Stimulated activated CD4-positive, alpha-beta T cell treated with anti-CD3 and anti-CD28 coated beads, Interleukin-1b, Interleukin-23, amount 100 ng/mL, for 1 hour (primary cell): ENCODE measurements at places on chromosomes 11 and 22.

DNA sequence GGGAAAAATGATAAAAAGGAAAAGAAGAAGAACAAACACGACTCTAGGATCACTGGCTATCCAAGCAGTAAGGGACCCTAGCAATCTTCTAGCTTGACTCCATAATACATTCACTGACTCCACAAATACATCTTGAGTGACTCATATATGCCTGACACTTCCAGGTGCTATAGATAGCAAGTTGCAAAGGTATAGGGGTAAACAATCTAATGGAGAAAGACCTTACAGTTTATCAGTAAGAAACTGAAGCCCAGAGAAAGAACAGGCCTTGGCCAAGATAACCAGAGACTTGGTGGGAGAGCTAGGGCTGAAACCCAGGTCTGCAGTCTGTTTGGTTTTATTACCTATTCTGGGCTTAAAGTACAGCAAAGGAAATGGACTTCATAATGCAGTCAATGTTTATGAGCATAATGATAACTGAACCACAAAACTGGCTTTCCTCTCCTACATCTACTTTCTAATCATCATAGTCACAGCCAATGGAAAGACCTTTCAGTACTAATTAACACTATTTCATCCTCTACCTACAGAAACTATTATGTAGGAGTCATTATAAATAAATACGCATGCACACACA is 19.7 kb upstream of the SLC5A1 start:
- DNase-seq = no peak

- no peak for DNase-seq
These were observed 10.9 kb upstream of the MPEG1 start for GRCh38 chr11:59223611-59224010.

DNA sequence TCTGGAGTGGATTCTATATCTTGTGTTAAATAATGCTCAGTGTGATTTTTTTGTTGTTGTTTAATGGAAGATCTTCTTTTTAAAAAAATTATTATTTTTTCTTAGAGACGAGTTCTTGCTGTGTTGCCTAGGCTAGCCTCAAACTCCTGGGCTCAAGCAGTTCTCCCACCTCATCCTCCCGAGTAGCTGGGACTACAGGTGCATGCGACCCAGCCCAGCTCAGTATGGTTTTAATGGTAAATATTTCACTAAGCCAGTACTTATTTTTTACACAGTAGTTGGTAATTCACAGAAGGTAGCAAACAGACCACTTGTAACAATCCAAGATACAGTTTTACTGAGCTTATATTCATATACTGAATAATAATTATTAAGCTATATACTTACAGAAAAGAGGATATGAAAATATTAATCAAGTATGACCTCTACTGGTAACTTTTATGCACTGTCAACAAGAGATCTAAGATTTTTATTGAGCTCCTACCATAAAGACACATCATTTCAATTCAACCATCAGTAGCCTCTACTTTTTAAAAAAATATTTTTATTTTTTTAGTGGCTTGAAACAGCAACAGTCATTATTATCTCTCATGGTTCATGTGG is 6.1 kb upstream of the CD59 start:
- no peak for DNase-seq

DNA sequence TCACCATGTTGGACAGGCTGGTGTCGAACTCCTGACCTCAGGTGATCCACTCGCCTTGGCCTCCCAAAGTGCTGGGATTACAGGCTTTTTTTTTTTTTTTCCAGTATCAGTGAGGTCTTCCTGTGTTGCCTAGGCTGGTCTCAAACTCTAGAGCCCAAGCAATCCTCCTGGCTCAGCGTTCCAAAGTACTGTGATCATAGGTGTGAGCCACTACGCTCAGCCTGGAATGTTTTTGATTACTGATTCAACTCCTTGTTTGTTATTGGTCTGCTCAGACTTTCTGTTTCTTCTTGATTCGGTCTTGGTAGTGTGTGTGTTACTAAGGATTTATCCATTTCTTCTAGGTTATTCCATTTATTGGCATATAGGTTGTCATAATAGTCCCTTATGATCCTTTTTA is 31.3 kb downstream of the NAGA start:
- no peak for DNase-seq

- DNase-seq = no peak
These were observed 1.4 kb upstream of the NEFH start for GRCh38 chr22:29478326-29479276.

DNA sequence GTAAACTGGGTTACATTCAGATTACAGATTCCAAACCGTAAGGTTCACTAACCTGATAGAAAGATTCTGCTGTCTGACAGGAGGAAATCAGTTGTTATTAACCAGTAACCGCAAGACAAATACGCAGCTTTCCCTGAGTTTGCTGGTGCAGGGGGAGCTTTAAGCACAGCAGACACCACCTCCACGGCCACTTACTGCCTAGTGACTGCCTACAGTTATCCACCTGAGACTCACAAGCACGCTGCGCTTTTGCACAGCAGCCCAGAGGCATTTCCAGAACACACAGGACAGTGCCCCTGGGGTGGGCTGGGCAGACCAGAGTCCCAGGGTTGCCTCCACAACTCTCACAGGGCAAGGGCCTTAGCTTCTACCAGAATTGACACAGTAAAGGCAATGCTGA is 90.9 kb downstream of the CTTN start:
- no peak for DNase-seq

DNA sequence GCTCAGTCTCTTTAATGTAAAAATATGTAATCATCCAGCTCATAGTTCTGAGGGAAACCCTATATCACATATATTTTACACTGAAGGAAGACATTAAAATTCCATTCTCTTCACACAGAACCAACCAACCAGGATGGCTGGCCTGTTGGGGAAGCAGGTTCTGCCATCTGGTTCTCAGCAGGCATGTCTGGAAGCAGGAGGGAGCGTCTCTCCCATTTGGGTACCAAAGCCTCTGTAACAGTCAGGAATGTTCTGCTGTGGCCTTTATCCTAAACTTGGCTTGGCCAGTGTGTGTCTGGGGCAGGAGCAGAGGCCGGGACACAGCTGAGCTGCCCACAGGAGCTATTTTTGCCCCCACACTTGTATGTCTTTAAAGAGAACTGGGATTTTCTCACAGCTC is 29.2 kb downstream of the SGSM3 start:
- DNase-seq = no peak

- no peak for DNase-seq
These were observed 3.3 kb upstream of the GRAMD1B start for GRCh38 chr11:123426789-123427188.

GRCh38 chr11:131766637-131767036 is 396.2 kb downstream of the NTM start:
- no peak for DNase-seq

- no peak for DNase-seq
These were observed 8.0 kb upstream of the FXYD2 start for GRCh38 chr11:117832511-117832910.

DNA sequence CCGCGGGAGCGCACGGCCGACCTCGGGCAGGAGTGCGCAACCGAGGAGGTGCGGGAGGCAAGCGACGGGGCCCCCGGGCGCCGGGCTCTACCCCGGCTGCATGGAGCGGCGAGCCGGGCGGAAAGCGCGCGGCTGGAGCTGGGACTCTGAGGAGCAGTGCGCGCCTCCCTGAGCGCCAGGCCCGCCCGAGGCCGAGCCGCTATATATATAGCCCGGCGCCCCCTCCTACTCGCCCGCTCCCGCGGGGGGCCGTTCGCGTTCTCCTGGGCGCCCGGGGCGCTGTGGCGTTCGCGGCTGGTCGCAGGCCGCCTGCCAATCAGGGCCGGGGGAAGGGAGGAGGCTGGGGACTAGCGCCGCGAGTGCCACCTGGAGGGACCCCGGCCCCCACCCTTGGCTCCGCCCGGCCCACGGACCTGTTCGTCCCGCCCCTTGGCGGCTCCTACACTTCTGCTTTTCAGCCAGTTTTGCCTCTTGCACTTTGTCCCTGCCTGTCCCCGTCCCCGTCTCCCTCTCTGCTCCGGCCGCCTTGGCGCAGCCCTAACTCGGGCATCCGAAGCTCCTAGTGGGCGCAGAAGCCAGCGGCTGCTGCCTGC is at the start of gene FGF4:
Gene FGF4, minus strand, starts transcription at position 179 of the 593 bp plus-strand sequence. CDS start 257 bp downstream, outside the sequence.
- no peak for DNase-seq

DNA sequence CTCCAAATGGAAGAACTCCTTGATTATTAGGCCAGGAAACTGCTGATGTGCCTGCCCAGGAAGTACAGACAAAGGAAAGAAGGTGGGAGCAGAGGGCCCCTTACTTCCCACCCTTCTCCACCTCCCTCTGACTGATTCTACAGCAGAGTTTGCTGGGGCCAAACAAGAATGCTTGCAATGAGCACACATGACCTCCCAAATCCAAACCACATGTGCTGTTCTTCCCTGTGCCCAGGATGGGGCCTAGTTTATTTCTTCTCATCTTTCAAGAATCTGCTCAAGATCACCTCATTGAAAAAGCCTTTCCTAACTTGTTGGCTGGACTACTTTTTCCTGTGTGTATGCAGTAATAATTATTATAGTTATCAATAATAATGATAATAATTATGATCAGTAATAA is 286.1 kb downstream of the RAB38 start:
- DNase-seq = no peak

DNA sequence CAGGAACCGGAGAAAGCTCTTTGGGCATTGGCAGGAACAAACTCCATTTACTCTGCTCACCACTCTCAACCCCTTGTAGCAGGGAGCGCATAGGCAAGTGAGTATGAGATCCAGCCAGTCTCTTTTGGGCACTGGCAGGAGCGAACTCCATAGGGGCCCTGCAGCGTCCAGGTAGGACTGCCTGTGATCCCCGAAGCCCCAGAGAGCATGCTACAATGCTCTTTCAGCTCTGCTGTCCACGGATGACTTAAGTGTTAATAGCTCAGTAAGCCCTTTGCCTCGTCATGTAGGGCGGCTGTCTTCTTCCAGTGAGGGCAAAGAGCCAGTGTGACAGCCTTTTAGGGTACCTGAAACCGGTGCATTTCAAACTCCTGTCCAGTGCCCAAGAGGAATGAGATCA is 1525.6 kb upstream of the RAG2 start:
- DNase-seq = no peak

- no peak for DNase-seq
These were observed 809 bp downstream of the PDE2A start for GRCh38 chr11:72673284-72673942.

- DNase-seq = no peak
These were observed 9.8 kb downstream of the RPL27A start for GRCh38 chr11:8692417-8692816.

GRCh38 chr11:60396382-60396781 is at the start of gene MS4A14:
Gene MS4A14 (plus strand): TSS chr11:60396459. CDS start chr11:60396579, 120 bp downstream.
- DNase-seq = no peak

- DNase-seq = no peak
These were observed 12.1 kb downstream of the HPS4 start for GRCh38 chr22:26471522-26471921.

DNA sequence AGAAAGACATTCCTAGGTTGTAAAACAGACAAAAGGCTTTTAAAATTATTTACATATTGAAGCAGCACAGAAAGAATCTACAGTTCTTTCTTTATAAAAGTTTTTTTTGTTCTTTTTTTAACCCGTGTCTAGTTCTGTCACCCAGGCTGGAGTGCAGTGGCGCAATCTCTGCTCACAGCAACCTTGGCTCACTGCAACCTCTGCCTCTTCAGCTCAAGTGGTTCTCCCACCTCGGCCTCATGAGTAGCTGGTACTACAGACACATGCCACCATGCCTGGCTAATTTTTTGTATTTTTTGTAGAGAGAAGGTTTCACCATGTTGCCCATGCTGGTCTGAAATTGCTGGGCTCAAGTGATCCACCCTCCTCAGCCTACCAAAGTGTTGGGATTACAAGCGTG is 3.8 kb upstream of the INCENP start:
- DNase-seq = no peak

DNA sequence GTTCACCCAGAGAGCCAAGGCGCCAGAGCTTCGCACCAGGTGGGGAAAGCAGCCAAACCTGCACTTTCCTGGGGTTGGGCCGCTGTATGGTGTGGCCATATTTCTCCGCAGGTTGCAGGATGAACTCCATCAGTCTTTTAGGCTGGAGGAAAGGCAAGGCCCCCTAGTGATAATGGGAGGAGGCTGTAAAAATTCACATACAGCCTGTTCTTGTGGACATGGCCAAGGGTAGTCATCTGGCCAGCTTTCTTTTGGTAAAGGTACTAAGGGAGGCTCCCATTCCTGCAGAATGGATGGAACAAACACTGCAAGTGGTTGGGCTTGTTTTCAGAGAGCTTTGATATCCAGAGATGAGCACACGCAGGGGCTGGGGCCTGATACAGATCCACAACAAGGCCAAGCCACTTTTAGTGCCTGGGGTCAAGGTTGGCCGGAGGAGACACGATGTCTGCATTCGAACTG is 29.6 kb downstream of the C22orf31 start:
- DNase-seq = no peak

GRCh38 chr11:132692891-132693290 is 839.4 kb downstream of the OPCML start:
- no peak for DNase-seq

- DNase-seq = no peak
These were observed 2.7 kb upstream of the PTPRJ start for GRCh38 chr11:47977623-47978022.

DNA sequence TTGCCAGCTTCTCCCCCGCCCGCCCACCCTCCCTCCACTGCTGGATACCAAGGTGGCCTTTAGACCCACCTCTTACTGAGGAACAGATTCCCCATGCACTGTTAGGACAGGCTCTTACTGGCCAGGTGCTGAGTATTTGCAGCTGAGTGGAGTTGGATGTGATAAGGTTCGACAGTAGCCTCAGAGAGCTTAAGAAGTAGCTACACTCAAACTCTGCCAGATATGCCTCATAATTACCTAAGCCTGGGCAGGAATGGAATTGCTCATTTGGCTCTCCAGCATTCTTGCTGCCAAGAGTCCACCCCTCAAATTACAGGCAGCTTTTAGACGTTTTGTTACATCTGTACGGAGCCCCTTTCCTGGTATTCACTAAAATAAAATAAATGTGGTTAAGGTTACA is 9.6 kb downstream of the FAM181B start:
- DNase-seq = no peak

GRCh38 chr11:61887839-61888494 is 3.4 kb downstream of the FADS3 start:
- DNase-seq = no peak

GRCh38 chr11:19437760-19438159 is 197.0 kb upstream of the E2F8 start:
- DNase-seq = no peak

DNA sequence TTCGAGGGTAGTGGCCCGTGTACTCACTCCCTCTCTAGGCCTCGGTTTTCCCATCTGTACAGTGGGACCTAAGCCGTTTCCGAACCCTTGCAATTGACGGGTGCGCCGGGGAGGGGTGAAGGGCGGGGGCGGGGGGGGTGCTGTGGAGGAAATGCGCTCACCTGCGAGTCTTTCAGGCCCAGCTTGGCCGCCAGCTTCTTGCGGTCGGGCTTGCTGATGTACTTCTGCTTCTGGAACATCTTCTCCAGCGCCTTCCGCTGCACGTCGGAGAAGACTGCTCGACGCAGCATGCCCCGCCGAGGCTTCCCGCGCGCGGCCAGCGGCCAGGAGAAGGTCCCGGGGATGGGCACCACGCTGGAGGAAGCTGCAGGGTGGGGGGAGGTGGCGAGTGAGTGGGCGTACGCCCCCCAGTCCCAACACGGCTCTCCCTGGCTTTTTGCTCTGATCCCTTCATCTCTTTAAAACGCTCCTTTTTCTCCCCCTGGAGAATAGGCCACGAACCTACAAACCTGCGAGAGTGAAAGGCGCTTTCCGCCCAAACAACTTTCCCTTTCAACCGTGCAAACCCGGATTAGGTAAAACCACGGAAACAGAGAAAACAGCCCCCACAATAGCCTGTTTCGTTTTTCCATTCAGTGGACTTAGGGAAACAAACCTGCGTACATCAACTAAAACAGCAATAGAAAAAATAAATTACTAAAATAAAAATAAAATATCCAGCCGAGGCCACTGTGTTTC is 3.2 kb downstream of the DBX1 start:
- no peak for DNase-seq
